ENCODE measurements at places on chromosomes 4 and X.

DNA sequence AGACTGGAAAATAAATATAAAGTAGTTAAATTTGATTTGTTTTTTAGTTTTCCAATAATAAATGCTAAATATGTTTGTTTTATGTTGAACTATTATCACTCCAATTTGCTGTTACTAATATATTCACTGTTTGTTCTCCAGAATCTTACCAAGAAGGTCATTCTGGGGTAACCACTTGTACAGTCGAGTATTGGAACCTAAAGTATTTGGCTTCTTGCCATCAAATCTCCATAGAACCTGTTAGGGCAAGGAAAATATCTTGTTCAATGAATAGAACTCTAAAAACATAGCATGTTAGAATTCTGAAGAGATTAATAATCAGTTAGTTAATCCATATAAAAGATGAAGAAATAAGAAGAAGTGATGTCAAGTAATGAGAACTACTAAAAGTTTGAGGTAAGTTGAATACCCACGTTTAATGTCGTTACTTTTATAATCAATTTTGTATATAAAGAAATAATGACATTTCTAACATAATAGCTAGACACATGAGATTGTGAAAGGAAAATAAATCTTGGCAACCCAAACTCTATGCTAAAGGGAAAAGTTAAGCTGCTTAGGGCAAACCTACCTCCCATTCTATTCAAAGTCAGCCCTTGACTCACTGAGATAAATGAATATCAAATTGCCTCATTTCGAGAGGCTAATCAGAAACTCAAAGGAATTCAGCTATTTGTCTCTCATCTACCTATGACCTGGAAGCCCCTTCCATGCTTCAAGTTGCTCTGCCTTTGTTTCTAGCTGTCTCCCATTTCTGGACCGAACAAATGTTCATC lies 15.3 kb downstream of the UGT2B15 start:
- no peak for DNase-seq

GRCh38 chr4:110808351-110808878 lies 185.5 kb upstream of the PITX2 start:
- DNase-seq = no peak

- DNase-seq = no peak
These were observed 196.2 kb downstream of the SNCA start for GRCh38 chr4:89640620-89641366.

DNA sequence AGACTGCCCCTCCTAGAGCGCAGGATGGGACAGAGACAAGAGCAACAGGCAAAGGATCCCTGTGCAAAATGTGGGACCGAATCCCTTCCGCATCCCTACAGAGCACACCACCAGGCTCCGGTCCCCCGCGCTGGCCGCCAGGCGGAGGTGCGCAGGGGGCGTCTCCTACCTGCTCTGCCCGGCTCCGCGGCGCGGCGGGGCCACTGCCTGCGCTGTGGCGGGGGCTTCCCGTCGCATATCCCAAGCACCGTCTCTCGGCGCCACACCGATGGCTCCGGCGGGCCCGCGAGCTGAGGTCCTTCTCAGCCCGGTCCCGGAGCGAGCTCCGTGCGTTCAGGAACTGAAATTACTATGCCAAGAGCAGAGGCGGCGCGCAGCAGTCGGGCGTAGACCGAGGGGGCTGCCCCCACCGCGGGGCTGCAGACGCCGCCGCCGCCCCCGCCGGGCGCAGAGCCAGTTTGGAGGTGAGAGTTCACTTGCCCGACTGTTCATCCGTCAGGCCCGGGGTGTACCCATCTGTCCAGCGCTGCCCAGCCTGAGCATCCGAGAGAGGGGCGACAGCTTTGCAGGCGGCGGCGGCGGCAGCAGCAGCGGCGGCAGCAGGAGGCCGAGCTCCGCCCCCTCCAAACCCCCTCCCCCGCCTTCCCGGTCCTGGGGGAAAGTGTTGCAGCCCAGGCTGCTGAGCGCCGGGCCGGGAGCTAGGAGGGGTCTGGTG lies at the start of gene GPRIN3:
TSS of gene GPRIN3 (minus strand) at position 355 of the 715 bp plus-strand sequence. CDS start 57,690 bp downstream, outside the sequence.
- peak; percentile 15 for DNase-seq

DNA sequence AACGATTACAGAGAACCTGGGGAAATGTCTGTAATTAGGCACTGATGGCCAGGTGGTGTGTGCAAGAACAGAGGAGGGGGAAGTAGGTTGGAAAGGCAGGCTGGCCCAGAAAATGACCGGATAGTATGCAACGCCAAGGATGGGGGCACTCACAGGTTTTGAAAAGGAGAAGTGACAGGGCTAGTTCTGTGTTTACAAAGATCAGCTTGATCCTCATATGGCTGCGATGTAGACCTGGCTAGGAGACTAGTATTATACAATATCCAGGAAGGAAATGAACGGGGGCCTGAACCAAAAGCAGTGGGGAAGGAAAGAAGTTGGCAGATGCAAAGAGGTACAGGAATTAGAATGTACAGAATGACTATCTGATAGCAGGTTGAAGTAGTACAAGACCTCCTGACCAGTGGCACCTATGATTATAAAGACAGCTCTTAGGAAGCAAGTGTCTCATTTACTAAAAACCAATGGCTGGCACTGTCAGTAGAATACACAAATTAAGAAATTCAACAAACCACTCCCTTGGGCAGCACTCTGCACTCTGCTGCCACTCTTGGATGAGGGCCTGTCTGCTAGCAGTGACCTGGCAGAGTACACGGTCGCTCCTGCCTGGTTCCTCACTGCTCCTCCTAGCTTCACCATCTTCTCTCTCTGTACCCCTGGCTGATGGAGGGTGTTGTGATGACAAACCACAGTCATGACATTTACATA lies 14.1 kb downstream of the MFAP3L start:
- no peak for DNase-seq

GRCh38 chrX:19636980-19637379 lies 121.7 kb upstream of the MAP3K15 start:
- no peak for DNase-seq

GRCh38 chr4:73245955-73246354 lies 12.6 kb downstream of the ANKRD17 start:
- no peak for DNase-seq

DNA sequence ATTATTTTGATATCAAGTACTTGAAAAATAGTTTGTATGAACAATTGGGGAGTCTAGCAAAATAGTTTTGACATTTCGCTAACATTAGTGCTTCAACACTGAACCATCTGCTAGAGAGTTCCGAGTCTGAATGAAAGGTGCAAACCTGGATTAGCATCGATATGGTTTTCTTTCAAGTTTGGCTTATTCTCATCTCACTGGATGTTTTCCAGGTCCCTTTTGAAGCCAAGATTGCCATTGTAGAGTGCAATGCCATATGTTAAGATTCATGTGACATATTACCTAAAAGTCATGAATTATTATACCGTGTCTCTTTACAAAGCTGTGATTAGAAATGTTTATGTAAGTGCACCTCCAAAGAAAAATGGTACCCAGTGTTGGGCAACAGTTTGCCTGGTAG lies 36.8 kb upstream of the NAA11 start:
- DNase-seq = no peak

- no peak for DNase-seq
These were observed 54.5 kb downstream of the FAM184B start for GRCh38 chr4:17726911-17727310.

- DNase-seq = no peak
These were observed 198.8 kb upstream of the BMP3 start for GRCh38 chr4:80831383-80832361.

- DNase-seq = no peak
These were observed 20.1 kb upstream of the PHEX start for GRCh38 chrX:22012051-22012450.

GRCh38 chr4:158211222-158211621 lies 936 bp downstream of the TMEM144 start:
- DNase-seq = no peak

- DNase-seq = no peak
These were observed 6.3 kb downstream of the SFRP2 start for GRCh38 chr4:153782581-153782980.

DNA sequence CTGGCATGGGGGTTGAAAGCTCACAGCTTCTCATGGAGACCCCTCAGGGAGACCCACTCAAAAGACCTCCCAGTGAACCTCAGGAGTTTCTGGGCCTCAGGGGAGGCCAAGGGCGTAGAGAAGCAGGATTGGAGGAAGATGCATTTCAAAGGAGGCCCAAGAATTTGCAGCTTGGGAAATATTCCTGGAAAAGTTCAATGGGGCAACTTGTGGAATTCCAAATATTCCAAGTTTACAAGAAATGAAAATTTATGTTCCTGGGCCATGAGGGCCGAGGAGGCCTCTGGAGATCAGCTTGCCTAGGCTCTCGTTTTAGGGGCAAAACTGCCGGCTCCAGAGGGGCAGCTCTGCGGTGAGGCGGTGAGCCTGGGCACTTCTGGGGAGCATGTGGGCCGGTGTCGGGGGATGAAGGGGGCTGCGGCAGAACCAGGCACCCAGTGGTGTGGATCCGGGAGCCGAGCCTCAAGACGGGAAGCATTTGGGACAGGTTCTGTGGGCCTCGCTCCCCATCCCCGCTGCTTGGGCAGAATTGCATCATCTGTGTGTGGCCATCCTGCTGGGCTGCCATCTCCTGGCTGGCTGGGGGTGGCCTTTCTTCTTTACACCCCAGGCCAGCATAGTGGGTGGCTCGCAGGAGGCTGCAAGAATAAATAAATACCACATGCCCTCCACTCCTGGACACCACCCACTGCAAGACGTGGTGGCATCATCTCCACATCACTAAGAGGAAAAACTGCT lies 54.6 kb upstream of the GPR78 start:
- no peak for DNase-seq

DNA sequence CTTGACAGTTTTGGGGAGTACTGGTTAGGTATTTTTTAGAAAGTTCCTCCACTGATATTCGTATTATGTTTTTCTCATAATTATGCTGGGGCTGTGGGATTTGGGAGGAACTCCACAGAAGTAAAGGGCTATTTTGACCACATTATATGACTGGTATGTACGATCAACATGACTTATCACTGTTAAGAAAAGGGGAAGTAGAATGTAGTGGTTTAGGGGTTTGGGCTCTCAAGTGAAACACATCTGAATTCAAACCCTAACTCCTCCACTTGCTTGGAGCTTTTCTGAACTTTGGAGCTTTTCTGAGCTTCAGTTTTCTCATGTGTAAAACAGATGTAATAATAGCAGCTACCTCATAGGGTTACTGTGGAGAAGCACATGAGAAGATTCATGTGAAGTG lies 96.4 kb upstream of the C1GALT1C1 start:
- DNase-seq = no peak

Measured in cortex of kidney (tissue), 1 donor.